ENCODE measurements at places on chromosomes 11 and 22.

DNA sequence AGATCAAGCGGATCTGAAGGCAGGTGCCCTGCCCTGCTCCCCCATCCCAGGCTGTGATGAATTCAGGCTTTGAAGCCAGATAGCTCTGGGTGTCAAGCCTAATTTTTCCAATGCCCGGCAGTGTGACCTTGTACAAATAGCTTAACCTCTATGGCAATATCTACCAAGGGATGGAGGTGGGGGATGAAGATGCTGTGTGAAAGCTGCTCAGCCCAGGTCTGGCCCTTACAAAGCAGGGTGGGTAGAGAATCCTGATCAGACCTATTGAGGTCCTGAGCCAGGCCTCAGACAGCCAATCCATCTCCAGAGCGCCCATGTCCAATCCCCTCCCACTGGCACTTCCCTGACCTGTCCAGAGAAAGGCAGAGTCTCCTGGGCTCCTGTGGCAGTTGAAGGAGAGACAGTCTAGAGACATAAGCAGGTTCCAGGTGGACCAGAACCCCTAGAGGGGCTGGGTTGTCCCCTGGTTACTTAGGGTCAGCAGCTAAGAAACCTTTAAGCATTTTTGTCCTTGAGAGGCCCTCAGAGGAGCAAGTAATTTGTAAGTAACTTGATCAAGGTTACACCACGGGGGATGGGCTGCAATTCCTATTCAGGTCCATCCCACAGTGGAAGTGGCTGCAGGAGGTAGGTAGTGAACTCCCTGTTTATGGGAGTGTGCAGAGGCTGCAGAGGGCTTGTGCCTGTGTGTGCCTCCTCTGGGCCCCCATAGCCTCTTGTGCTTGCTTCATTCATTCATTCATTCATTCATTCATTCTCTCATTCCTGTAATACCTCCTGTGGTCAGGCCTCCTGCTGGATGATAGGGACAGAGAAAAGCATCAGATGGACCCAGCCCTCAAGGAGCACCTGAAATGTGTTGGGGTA is 10.4 kb downstream of the P2RY2 start:
- no peak for DNase-seq

- DNase-seq, result no peak
These were observed 285.9 kb downstream of the TBC1D22A start for GRCh38 chr22:47048123-47049077.

DNA sequence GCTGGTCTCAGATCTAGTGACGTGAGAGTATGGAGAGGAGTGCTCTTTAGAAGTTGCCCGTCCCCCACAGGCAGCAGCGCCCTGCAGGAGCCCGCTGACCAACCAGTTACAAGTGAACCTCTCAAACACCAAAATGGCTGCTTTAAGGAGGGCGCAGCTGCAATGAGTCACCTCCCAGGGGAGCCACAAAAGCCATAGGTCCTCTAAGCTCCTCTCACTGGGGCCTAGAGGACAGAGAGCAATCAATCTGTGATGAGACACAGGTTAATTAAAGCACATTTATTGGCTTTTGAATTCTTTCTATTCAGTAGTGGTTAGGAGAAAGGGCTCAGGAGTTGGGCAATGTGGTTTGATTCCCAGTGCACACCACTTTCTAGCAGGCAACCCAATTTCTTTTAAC is 15.5 kb upstream of the RAPSN start:
- DNase-seq, result no peak

DNA sequence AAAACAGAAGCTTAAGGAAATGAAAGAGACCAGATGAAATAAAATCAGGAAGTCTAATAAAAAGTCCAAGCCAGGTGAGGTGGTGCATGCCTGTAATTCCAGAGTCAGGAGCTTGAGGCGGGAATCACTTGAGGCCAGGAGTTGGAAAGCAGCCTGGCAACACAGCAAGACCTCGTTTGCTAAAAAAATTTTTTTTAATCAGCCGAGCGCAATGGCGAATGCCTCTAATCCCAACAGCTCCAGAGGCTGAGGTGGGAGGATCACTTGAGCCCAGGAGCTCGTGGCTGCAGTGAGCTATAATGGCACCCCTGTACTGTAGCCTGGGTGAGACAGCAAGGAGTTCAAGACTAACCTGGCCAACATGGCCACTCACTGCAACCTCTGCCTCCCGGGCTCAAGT is 8.0 kb downstream of the RAB6A start:
- DNase-seq, result no peak

GRCh38 chr22:45617948-45618347 is 53.7 kb upstream of the ATXN10 start:
- no peak for DNase-seq

GRCh38 chr22:26783885-26784284 is 126.5 kb downstream of the MIAT start:
- no peak for DNase-seq

- DNase-seq, result no peak
These were observed 3.8 kb downstream of the INPPL1 start for GRCh38 chr11:72228229-72228843.

DNA sequence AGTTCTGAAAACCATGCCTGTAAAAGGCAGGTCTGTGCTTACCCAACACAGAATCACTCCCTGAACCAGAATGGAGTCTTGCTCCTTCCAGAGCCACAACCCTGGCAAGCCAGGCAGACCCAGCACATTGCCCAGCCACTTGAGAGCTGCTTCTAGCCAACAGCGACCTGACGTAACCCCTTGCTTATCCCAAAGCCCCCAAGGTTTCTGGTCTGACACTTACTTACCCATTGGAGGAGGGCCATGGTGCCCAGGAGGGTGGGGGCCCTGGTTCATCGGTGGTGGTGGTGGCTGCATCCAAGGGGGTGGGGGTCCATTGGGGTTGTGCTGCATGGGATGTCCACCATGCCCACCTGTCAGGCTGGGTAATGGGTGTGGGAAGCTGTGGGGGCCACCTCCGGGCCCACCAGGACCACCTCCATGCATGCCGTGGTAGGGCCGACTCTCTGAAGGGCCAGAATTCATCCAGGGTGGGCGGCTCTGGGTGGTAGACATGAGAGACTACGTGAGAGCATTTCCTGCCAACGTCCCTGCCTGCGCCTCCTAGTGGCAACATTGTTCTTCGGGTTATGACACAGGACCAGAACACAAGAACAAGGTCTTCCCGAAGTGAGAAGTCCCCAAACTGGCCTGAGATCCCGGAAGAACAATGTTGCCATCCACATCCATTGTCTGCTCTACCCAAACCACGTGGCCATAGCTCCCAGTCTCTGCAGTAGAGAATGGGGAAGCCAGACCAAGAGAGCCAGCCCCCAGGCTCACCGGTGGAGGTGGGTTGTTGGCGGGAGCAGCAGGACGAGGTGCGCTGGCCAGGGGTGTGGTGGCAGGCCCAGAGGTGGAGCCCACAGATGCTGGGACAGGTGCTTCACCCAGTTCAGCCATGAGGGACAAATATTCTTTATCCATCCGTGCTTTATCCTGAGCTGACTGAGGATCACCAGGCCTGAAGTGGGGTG is 7.8 kb upstream of the PYGM start:
- peak; percentile 45 for DNase-seq

- DNase-seq, result no peak
These were observed 2.3 kb downstream of the AP5B1 start for GRCh38 chr11:65778431-65778900.

DNA sequence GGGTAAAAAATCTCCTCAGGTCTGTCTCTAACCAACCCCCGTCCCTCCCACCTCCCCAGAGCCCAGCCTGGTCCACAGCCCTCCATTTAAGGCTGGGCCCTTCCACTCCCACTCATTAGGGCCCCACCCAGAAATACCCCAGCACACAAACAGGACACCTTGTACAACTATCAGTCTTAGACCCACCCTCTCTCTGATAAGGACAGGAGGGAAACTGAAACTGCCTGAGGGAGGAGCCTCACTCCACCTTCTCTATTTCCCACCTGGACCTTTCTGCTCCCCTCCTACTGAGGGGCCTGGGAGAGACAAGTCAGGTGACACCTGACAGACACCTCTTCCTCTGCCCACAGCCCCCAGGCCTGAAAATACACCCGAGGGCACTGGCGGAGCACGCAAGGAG is 90.2 kb downstream of the PLEKHA7 start:
- no peak for DNase-seq

GRCh38 chr22:32265882-32266767 is 11.0 kb upstream of the SLC5A4 start:
- DNase-seq, result peak; percentile 44

DNA sequence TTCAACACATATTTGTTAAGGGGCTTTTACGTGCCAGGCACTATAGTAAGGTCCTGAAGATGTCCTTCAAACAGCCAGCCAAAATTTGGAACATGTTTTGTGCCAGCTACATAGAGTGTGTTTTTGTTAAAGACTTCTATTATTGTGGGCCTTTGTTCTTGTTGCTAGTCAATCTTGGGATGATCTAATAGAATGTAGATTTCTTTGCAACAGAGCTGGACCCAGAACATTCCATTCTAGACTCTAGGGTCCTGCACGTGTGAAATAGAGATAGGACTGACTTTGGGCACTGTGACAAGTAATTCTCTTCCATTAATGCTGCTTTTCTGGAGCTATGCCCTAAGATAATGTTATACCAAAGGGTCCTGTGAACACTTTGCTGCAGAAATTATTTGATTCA is 16.9 kb upstream of the IPO7 start:
- no peak for DNase-seq

- no peak for DNase-seq
These were observed 741 bp upstream of the MTA2 start for GRCh38 chr11:62602141-62603071.

DNA sequence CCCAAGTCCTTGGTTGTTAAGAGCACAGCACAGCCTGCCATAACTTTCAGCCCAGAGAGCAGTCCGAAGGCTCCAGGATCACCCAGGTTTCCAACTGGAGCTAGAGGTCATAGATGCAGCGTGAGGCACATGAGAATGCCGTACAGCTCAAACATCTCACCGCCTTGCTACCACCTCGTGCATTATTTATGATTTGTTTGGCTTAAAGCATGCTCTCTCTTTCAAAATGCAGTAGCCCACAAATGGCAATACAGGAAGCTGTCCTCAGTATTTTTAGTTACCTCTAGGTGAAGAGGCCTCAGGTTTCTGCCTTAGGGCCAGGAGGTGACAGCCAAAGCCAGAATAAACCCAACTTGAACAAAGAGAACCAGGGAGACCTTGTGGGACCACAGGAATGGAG is 14.4 kb downstream of the SCN3B start:
- no peak for DNase-seq

DNA sequence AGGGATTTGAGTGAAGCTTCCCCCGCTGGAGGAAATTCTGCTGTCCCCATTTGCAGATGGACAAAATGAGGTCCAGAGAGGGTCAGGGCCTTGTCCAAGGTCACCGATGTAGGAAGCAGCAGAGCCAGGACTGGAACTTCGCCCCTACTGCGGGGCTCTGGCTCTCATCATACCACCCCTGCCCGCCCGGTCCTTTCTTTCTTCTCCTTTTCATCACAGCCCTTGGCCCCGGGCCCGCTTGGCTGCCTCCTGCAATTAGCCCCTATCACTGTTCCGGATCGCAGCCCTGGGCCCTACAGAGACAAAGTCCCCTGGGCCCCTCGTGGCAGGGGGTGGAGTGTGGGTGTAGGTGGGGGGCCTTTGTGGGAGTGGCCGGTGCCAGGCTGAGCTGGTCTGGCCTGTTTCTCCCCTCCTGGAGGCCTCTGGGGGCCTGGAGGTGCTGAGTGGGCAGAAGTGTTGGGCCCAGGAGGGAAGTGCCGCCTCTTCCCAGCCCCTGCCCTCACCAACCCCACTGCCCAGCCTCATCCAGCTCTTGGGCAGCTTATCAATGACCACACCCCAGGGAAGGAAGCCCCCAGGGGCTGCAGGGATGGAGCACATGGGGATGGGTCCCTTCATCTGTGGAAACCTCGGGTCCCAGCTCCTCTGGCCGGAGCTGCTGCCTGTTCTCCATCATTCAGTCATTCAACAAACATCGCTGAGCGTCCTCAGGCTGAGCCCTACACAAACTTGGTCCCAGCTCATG is 3.4 kb downstream of the EMID1 start:
- DNase-seq, result no peak

GRCh38 chr22:50573491-50574382 is 4.5 kb downstream of the CPT1B start:
- no peak for DNase-seq

GRCh38 chr11:1822648-1823375 is 12.0 kb upstream of the SYT8 start:
- DNase-seq, result no peak

DNA sequence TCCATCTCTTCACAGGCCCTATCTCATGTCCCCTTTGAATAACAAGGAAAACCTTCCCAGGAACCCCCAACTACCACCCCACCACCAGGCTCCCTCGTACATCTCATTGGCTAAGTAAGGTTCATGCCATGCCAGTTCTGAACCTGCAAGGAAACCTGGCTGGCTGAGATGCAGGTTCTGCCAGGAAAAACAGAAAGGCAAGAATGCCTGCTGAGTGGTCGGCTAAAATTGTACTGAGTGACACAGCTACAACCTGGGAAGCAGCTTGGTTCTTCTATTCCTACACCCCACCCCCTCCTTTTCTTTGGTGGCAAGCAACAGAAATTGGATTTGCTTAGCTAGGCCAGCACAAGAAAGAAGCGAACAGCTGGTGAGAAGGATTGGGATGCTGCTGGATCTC is 36.1 kb upstream of the TSPAN18 start:
- DNase-seq, result no peak

- DNase-seq, result no peak
These were observed 225.1 kb upstream of the LUZP2 start for GRCh38 chr11:24271798-24272197.

DNA sequence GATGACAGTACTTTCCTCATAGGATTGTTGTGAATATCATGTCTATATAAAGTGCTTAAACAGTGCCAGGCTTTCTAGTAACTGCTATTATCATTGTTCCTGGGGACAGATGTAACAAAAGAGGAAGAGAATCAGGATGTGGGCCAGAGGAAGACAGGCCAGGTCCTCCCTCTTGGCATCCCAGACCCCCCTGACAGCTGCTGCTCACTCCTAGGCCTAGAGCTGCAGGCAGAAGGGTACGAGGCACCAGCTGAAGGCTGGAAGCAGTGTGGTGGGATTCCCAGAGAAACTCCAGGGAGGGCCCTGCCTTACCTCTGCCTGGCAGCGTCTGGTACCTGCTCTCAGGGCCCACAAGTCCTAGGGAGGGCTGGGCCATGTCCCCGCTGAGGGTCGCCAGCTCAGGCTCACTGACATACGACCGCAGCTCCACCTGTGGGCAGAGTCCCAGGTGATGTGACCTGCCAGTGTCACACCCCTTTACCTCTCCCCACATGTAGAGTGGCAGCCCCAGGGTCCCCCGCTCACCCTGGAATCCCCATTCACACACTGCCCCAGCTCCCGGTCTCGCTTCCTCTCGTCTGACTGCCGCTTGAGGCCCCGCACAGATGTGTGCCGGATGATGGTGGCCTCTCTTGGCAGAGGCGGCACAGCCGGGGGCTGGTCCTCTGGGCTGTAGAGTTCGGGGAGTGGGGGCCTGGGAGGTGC is 52.2 kb downstream of the C11orf58 start:
- no peak for DNase-seq

- DNase-seq, result no peak
These were observed 296.7 kb upstream of the SYN3 start for GRCh38 chr22:33354928-33355327.

GRCh38 chr22:27488456-27489177 is 312.9 kb downstream of the MN1 start:
- DNase-seq, result no peak

GRCh38 chr11:69926376-69927050 is 107.3 kb upstream of the FGF3 start:
- no peak for DNase-seq

- DNase-seq, result peak; percentile 8
These were observed 95.2 kb downstream of the MRTFA start for GRCh38 chr22:40541300-40541699.
